ENCODE measurements at places on chromosomes 12 and 14. TPM values are rescaled to one million over a fixed set of nuclear protein-coding genes. Genes with fewer than 3 reads are reported as not detected.

GRCh38 chr12:4908684-4909409 is 858 bp upstream of the KCNA1 start:
- peaks cover 30% of the 10 kb centered on the region for H3K4me1 ChIP-seq
- no peak overlapping the region for H3K27ac ChIP-seq
- DNase-seq, result peak; percentile 68
- peaks cover 36% of the 10 kb centered on the region for H3K27me3 ChIP-seq

- no peaks in the 10 kb centered on the region for H3K4me1 ChIP-seq
- no peaks in the 10 kb centered on the region for H3K27me3 ChIP-seq
- no peak overlapping the region for H3K27ac ChIP-seq
- no peaks in the 10 kb centered on the region for H3K36me3 ChIP-seq
Observed at GRCh38 chr14:81582420-81582819, 48.8 kb upstream of the SEL1L start.

DNA sequence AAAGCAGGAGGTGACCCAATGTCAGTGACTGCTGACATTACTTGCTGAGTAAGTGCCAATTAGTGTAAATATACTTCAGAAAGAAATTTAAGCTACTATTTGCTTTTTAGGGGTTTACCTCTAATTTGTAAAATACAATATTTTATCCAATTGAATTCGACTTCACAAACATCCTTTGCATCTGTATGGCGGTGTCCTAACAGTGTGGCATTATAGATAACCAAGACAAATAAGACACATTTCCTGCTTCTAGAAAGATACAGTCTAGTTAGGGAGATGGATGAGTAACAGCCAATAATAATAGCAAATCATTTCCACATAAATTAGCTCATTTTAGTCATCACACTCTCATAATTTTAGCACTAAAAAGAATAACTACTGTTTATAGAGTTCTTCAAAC is 196.5 kb downstream of the AKAP6 start:
- H3K27me3 ChIP-seq, result no peaks in the 10 kb centered on the region
- no peak for DNase-seq
- no peaks in the 10 kb centered on the region for H3K36me3 ChIP-seq

Gene SMIM10L1
- total RNA-seq, result 14.1 TPM

DNA sequence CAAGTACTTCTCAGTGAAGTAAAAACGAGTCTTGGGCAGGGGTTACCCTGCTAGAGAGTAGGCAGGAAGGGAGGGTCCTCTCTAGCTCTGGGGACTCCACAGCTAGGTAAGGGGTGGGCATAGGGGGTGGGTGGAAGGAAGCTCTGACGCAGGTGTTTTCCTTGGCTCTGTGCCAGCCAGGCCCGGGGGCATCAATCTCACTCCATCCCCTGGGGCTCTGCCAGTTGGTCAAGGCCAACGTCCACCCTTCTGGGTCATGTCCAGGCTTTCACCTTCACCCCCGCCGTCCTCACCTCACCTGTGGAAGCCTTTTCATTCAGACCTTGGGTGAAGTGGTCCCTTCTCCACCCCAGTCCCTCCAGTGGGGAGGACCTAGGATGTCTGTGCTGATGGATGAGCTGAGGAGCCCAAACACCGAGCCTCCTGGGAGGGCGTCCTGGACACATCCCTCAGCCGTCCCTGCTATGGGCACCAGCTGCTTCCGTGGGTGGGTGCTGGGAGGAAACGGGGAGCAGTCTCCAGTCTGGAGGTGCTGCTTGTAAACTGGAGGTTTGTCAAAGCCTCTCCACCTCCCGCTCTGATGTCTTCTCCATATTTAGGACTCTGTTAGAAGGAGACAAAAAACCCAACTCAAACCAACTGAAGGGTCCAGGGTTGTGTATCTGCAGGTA is 71.5 kb upstream of the SFSWAP start:
- no peaks in the 10 kb centered on the region for H3K4me1 ChIP-seq
- DNase-seq, result no peak
- no peak overlapping the region for H3K4me3 ChIP-seq
- no peak overlapping the region for H3K27ac ChIP-seq
- H3K36me3 ChIP-seq, result no peaks in the 10 kb centered on the region

- H3K4me3 ChIP-seq, result no peak overlapping the region
- peaks cover 27% of the 10 kb centered on the region for H3K4me1 ChIP-seq
- no peaks in the 10 kb centered on the region for H3K36me3 ChIP-seq
- no peak for DNase-seq
- no peak overlapping the region for H3K27ac ChIP-seq
Observed at GRCh38 chr12:75951399-75952278, 79.9 kb downstream of the PHLDA1 start.

DNA sequence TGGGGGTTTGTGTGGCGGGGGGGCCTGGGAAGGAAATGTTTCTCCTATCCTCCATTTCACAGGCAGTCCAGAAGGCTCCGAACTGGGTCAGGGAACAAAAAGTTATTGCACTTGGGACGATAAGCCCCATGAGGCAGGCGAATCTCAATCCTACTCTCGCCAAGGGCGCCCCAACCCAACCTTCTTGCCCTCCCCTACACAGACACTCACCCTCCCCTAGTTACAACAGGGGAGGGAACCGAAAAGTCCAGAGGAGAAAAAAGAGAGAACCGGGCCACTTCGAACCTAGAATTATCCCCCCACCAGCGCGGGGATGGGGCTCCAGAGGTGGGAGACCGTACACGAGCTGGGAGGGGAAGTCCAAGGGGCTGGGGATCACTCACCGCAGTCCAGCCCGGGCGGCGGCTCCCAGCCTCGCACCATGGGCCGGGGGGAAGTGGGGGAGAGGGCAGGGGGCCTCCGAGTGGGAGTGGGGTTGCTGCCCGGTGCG is 357 bp downstream of the HOMEZ start:
- H3K4me1 ChIP-seq, result peaks cover 25% of the 10 kb centered on the region
- DNase-seq, result no peak
- H3K36me3 ChIP-seq, result no peaks in the 10 kb centered on the region
- H3K4me3 ChIP-seq, result peak overlapping the region; percentile 99
- H3K27me3 ChIP-seq, result no peaks in the 10 kb centered on the region

GRCh38 chr12:4960547-4960946 is 50.8 kb downstream of the KCNA1 start:
- no peak overlapping the region for H3K27ac ChIP-seq
- no peak overlapping the region for H3K4me3 ChIP-seq
- no peak for DNase-seq
- H3K4me1 ChIP-seq, result peaks cover 8% of the 10 kb centered on the region

DNA sequence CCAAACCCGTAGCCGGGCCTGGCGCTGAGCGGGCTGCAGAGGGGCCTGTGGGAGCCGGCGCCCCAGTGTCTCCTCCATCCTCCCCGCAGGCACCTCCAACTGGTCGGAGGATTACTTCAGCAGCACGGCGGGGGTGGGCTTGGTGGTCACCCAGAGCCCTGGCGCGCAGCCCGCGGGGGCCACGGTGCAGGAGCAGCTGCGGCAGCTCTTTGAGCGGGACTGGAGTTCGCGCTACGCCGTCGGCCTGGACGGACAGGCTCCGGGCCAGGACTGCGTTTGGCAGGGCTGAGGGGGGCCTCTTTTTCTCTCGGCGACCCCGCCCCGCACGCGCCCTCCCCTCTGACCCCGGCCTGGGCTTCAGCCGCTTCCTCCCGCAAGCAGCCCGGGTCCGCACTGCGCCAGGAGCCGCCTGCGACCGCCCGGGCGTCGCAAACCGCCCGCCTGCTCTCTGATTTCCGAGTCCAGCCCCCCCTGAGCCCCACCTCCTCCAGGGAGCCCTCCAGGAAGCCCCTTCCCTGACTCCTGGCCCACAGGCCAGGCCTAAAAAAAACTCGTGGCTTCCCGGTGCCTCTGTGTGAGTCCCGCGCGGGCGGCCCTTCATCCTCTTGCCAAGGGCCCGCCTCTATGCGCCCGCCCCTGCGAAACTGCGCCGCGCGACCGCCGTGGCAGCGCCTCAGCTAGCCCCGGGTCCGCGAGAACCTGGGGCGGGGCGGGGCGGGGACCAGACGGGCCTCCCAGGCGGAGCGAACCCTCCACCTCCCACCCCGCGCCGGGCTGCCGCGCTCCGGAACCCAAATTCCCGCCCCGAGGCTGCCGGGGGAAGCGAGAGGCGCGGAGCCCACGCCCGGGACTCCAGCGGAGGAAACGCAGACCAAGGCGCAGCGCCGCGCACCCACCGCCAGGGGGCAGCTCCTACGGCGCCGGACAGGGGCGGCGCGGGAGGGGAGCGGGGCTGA is 8.3 kb downstream of the PLD4 start:
- peaks cover 29% of the 10 kb centered on the region for H3K4me1 ChIP-seq
- peak overlapping the region; percentile 64 for H3K4me3 ChIP-seq
- no peaks in the 10 kb centered on the region for H3K27me3 ChIP-seq
- peak; percentile 93 for DNase-seq
- H3K27ac ChIP-seq, result peak overlapping the region; percentile 81

GRCh38 chr12:114636723-114637480 is 47.1 kb downstream of the TBX3 start:
- H3K4me3 ChIP-seq, result no peak overlapping the region
- no peak for DNase-seq
- no peak overlapping the region for H3K27ac ChIP-seq
- H3K36me3 ChIP-seq, result no peaks in the 10 kb centered on the region
